Activated effector memory CD4-positive, alpha-beta T cell treated with Interleukin-2 at 50 U/mL for 16 hours (primary cell): ENCODE measurements at places on chromosomes 11 and 22.

DNA sequence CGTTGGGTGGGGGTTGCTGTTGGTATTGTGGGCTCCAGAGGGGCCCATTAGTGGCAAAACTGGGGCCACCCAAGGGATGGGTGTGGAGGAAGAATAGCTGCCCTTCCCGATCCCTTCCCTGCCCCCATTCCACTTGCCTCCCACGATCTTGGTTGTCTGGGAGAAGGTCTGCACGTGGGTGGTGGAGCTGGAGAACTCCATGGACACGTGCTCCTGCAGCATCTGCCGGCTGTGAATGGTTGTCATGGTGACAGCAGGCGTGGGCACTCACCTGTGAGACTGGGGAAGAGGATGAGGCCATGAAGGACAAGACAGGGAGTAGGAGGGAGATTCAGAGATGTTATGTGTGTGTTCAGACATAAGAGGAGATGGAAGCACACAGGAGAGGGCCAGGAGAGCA, 2.0 kb downstream of the IGSF22 start:
- no peak for DNase-seq

DNA sequence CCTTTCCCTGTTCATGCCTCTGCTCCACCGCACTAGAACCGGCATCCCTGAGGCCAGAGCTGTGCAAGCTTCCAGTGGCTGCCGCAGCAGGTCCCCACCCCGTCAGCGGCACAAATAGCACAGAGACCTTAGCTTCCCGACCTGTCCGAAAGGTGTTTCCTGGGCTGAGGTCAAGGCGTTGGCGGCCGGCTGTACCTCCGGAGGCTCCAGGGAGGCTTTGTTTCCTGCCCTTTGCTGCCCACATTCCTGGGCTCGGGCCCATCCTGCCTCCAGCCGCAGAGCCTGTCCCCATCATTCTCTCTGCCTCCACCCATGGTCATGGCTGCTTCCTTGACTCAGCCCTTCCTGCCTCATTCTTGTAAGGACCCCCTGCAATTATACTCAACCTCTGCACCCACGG, 31.2 kb downstream of the ARHGAP8 start:
- DNase-seq = no peak

- no peak for DNase-seq
These were observed 371 bp downstream of the SMCO4 start for GRCh38 chr11:93542811-93543229.

DNA sequence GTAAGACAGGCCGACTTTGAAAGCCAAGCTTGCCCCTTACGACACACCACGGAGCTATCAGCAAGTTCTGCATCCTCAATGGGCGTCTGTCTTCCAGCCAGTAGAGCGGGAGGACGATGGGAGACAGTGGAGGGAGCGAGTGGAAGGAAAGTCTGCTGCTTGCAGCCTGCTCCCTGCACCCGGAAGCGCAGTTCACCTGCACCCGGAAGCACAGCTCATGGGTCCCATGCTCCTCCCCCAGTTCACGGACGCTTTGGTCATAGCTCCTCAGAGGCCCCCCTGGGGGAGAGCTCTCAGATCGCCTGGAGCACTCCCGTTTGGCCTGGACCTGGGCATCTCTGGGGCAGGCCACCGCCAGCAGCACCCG, 51.3 kb downstream of the FBLN1 start:
- DNase-seq = no peak

GRCh38 chr11:66075273-66075672, 5.2 kb downstream of the PACS1 start:
- DNase-seq = no peak

DNA sequence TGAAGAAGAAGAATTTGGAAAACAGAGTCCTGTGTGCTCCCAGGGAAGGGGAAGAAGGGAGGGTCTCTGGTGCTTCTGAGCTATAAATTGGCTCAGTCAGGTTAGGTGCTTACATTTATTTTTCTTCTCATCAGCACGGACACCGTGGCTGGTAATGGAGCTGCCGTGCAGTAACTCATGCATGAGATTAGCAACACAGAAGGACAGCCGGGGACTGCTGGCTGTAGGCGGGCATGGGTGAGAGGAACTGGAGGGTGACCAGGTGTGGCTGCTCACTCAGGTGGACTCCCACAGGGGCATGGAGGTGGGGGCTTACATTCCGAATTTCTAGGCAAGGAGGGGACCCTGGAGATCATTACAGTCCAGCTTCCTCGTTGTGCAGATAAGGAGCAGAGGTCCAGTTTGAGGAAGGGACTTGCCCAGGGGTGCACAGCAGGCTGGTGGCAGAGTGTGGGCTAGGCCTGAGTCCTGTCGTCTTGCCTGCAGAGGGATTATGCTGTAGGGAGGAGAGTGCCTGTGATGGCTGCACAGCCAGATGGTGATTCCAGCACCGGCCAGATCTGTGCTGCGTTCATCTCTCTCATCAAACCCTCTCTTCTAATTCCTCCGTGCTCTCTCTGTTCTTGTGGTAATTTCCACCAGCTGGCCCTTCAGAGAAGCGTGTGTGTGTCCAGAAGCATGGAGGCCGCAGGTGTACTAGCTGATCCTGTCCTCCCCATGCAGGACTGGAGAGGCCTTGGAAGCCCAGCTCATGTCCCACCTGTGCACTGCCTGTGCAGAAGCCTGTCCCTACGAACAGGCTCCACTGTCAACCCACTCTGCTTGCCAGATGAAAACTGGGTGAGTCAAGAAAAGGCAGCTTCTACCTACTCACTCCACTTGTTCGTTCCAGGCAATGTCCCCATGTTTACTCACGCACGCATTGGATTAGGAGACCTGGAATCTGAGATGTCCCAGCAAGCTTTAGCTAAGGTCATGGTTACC, 78.9 kb downstream of the NTM start:
- DNase-seq = no peak

GRCh38 chr11:3000032-3000961, 8.2 kb upstream of the NAP1L4 start:
- DNase-seq = no peak

DNA sequence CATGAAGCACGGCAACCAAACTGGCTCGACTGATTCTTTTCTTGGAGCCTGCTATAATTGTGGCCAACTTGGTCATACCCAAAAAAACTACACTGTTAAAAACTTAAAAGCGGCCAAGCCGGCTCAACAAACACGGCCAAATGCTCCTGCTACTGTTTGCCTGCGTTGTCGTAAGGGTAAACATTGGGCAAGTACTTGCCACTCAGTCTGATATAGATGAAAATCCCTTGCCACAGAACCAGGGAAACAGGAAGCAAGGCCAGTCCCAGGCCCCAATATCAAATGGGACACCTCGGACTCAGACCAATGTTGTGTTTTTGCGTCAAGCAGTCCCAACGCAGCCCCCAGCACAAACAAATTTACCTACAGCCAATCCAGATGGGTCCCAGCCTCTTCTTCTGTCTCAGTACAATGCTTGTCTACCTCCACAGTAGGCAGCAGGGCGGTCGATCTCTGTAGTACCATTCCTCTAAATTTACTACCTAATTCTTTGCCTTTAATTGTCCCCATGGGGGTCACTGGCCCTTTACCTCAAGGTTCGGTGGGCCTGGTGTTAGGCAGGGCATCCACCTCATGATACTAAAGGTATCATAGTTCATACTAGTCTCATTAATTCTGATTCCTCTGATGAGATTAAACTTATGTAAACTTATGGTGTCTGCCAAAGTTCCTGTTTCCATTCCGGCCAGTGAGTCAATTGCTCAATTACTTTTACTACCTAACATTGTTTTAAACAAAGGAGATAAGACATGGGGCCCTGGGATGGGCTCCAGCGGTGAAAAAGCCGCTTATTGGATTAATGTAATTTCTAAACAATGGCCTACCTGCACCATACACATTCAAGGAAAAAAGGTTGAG, 3.7 kb upstream of the COMT start:
- no peak for DNase-seq

- DNase-seq = no peak
These were observed 414.6 kb upstream of the LUZP2 start for GRCh38 chr11:24082241-24082640.

DNA sequence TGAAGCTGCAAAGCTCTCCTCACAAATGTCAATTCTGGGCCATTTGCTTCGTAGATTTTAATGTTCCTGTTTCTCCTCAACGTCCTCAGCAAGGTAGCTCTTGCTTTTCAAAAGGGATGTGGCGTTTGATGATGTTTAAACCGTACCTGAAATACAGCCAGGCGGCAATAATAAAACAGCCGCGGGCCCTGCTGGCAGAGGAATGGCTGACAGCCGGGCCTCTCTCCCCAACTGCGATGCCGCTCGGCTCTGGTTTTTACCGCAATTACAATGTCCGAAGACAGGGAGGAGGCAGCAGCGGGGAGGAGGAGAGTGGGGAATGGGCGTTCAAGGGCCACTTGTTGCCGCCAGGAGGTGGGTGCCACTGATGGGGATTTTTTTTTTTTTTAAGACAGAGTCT, 27.5 kb downstream of the MACROD1 start:
- no peak for DNase-seq

- DNase-seq = peak; percentile 38
These were observed 6.9 kb upstream of the POLDIP3 start for GRCh38 chr22:42621505-42622002.

GRCh38 chr11:35083431-35084238, 55.3 kb upstream of the CD44 start:
- DNase-seq = peak; percentile 52

DNA sequence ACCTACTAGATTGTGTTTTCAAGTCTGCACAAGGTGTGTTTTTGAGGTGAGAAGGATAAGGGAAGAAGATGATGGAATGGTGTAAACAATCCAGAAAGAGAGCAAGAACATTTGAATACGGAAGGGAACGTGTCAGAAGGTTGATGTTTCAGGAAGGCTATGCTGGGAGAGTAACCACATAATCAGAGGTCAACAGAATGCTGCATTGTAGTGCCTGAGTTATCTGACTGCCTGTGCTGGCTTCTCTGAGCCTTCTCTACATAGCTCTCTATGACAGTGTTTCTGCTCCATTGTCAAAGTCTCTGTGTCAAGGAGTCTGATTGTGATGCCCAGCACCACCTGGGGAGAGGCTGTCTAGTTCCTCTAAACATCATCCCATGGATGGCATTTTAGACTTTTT, 74.1 kb downstream of the CYB5R2 start:
- no peak for DNase-seq

- no peak for DNase-seq
These were observed 48.4 kb upstream of the WEE1 start for GRCh38 chr11:9525116-9525515.

GRCh38 chr11:66705587-66706335, 23.3 kb downstream of the SPTBN2 start:
- no peak for DNase-seq

GRCh38 chr11:83392556-83392955, 106.4 kb upstream of the CCDC90B start:
- no peak for DNase-seq

DNA sequence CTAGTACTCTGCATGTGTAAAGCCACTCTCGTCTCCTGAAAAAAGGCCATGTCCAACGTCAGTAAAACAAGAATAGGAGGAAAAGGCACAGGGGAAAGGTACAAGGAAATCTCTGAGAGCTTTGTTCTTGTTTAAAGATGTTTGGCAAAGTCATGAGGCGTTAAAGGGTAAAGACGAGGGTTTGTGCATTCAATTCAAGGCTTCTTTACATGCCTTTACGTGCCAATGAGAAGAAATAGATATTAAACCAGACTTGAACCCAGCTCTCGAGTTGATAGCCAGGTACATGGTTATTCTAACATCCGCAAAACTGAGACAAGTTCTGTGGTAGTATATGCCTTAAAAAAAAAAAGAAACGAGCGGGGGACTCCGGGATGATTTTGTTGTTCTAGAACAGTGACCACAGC, 704 bp upstream of the CFL1 start:
- no peak for DNase-seq

DNA sequence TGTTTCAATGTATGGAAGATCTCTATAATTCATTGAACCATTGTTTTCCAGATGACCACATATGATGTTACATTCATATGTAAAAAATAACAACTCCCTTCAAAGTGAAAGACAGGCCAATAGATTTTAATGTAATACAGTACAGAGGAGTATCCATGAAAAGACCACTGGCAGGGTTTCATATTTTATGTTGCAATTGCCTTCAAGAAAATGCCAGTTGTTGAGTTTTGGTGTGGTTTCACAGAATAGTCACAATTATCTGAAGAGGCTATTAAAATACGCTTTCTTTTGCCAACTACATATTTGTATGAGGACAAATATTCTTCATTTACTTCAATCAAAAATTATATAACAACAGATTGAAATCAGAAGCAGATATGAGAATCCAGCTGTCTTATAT, 14.3 kb downstream of the AMOTL1 start:
- no peak for DNase-seq

- no peak for DNase-seq
These were observed 1.7 kb downstream of the PPFIBP2 start for GRCh38 chr11:7515447-7515886.

DNA sequence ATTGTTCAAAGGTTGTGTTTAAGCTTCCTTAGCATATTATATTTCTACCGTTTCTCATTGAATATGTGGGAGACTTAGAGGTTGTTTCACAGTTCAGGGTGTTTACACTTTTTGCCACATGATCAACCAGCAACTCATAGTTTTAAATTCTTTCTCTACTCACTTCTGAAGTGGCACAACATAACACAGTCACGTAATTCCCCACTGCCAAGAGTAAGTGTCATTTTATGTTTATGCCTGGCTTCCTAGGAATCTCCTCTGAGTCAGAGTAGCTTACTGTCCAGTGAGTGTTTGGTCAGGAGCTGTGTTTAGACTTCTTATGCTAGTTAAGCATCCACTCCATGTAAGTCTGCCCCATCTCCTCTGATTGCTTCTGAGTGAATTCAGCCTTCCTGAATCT, 520.8 kb upstream of the KIRREL3 start:
- no peak for DNase-seq

GRCh38 chr11:105045676-105046296, 651 bp upstream of the CARD16 start:
- no peak for DNase-seq

DNA sequence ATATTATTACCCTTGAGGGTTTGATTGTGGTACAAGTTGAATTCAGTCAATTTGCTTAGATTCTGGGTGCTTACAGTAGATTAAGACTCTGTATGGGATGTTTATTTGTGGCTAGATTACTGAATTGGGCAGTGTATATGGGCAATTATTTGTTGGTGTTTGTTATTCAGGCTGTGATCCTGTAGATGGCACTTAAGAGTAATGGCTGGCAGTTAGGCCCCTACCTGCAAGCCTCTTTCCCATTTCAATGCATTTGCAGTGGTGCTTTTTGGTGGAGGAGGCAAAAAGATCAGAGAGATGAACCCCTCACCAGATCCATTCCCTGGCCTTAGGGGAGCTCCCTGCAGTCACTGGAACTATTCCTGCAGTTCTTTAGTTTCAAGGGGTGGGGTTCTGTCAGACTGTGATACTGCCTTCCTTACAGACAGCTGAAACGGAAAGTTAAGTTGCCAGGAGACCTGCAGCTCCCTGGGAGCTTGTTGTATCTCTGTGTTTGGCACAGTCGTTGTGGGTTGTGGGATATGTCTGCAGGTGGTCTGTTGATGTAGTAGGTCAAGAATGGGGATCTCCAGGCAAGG, 199.5 kb downstream of the AASDHPPT start:
- no peak for DNase-seq

- DNase-seq = no peak
These were observed 1.7 kb downstream of the PGR start for GRCh38 chr11:101127699-101128570.

GRCh38 chr11:75582506-75582894, 20.4 kb downstream of the SERPINH1 start:
- no peak for DNase-seq
